Activated T-helper 1 cell treated with Interleukin-2 at 50 U/mL for 16 hours (primary cell): ENCODE measurements at places on chromosomes 5 and 9.

DNA sequence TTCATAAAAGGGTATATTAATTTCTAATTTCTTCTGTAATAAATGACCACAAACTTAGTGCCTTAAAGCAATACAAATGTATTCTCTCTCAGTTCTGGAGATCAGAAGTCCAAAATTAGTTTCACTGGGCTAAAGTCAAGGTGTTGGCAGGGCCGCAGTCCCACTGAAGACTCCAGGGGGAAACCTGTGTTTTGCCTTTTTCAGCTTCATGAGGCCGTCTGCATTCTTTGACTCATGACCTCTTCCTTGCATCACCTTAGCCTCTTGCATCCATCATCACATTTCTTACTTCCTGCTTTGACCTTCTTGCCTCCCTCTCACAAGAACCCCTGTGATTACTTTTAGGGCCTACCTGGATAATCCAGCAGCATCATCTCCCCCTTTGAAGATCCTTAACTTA lies 42.0 kb upstream of the ALDH1B1 start:
- DNase-seq: no peak

GRCh38 chr5:54589786-54590185 lies 72.2 kb downstream of the SNX18 start:
- no peak for DNase-seq

- no peak for DNase-seq
Measured at GRCh38 chr9:109507421-109507838, 9.3 kb upstream of the PTPN3 start.

DNA sequence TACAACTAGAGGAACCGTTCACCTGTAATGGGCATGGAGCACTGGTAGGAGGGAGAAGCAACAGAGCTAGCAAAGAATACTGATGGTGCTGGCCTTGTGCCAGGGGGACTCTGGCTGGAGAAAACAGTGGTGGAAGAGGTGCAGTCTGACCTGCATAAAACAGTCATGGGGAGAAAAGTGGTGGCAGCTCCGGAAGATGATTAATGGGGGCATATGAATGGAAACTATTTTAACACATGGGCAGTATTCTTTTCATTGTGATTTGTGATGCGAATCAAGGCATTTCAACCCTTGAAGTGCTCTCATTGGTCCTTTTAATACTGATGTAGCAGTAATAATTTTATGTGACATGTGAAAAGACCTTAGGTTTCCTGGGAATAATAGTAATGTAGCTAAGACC lies 219.6 kb downstream of the ADAMTS6 start:
- DNase-seq: no peak

DNA sequence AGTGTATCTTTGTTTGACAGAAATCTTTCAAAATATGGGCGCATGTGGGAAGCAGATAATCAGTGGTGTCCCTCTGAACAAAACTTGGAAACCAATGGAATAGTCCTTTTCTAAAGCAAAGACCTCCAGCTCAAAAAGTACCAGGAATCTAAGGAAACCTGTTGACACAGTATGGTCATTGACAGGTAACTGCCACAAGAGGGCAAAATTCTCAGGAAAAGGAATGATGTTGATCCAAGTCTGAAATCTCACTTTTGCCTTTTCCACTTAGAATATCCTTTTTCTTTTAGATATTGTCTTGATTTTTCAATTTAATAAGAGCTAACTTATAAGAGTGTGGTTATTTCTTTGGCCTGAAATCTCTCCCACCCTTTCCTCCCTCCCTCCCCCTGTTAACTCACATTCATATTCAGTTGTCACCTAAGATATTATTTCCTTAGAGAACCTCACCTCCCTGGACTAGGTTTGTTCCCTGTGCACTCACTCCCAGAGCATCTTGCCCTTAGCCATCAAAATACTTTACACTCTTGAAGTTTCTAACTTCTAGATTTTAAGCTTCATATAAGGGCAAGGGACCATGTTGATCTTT lies 59.0 kb upstream of the BARX1 start:
- DNase-seq: no peak

DNA sequence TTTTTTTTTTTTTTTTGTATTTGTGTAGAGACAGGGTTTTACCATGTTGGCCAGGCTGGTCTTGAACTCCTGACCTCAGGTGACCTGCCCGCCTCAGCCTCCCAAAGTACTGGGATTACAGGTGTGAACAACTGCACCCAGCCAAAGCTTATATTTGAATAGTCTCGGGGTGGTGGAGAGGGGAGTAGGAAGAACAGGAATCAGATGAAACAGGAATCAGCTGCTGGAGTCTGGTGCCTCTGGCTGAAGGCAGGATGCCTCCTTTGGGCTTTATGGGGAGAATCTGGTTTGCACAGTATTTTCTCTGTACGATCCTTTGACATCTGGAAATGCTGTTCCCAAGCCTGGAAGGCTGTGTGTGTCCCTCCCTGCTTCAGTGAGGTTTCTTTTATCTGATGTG lies 10.9 kb downstream of the C5orf52 start:
- no peak for DNase-seq

- no peak for DNase-seq
Measured at GRCh38 chr9:95516734-95517558, at the start of gene PTCH1. PTCH1 (minus strand) TSS chr9:95516971.

DNA sequence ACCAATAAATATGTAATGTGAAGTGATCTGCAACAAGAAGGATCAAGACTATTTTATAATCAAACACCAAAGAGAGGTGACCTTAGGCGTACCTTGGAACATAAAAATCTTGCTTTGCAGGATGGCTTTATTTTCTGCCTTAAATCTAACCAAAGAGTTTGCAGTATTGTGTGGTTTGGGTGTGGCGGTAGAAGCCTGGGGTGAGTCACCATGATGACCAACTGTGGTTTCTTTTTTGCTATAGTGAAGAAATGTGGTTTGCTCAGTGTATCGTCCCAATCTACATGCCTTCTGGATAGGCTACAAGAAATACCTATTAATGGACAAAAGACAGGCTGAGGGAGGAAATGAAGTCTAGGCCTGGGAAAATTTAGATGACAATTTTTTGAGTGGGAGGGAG lies 5.1 kb upstream of the CAST start:
- peak; percentile 14 for DNase-seq

- no peak for DNase-seq
Measured at GRCh38 chr9:136228107-136228875, 17.3 kb downstream of the QSOX2 start.

GRCh38 chr9:133683586-133684120 lies 47.5 kb downstream of the DBH start:
- DNase-seq: peak; percentile 69

DNA sequence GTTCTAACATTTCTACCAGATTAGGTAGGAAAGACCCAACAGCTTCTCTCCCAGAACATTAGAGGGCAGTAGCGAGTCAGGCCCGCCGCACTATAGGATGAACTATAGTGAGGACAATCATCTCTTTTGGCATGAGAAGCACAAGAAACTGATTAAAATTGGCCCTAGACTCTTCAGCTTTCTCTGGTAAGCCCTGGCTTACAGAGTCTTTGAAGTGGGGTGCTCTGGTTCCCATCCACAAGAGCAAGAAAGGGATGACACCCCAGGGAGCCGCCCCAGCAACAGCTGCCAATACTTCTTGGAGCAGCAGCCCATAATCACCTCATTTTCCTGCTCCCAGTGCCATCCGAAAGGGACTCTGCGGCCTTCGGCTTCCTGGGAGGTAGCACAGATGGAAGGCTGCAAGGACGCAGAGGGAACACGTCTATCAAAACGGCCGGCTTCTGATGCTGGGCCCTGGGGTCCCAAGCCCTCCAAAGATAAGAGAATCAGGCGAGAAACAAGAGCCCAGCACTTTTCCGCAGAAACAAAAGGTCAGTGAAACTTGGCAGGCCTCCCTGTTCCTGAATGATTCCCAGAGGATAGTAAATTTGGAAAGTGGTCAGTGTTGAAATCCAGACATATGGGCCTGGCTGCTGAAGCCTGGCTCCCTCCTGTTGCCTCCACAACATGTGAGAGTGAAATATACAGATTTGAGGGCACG lies 69.3 kb downstream of the HSD17B3 start:
- no peak for DNase-seq

DNA sequence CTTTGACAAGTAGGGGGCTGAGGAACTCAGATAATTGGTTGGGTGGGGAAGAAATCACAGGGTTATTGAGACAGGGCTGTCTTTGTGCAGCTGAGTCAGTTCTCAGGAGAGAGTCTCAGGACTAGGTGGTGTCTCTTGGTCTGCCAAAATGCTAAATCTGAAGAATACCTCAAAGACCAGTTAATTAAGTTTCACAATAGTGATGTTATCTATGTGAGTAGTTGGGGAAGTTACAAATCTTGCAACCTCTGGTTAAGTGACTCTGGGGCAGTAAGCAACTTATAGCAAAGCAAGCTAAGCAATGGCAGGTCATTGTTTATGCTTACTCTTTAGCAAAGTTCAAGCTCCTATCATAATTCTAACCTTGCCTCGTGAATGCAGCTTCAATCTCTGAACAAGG lies 53.6 kb downstream of the GIN1 start:
- no peak for DNase-seq

DNA sequence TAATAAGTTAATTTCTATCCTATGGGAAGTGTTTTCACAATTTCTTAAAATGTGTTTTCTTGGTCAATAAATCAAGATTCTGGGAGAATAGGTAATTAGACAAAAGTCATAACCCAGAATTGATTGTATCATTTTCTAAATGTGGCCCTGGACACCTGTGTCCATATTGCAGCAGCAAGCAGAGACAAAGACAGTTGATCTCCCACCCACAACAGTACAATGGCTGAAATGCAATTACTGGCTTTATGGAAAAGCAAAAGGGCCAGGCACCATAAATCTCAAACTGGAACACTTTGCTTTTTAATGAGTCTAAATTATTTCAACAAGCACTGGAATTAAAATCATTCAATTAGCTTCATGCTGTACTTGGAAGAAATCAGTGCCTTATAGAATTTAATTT lies 157.2 kb downstream of the ESM1 start:
- no peak for DNase-seq

DNA sequence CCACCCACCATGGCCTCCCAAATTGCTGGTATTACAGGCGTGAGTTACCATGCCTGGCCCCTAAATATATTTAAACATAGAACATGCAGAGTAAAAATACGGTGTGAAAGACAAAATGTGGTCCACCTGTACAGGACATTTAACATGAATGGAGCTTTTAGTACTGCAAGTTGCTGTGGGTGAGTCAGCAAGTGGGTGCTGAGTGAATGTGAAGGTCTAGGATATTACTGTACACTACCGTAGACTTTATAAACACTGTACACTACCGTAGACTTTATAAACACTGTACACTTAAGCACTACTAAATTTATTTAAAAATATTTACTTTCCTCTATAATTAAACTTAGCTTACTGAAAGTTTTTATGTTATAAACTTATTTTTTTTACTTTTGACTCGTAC lies 317.8 kb downstream of the PRDM9 start:
- DNase-seq: no peak

GRCh38 chr9:85172001-85172978 lies 502.8 kb downstream of the NTRK2 start:
- DNase-seq: no peak

- DNase-seq: peak; percentile 57
Measured at GRCh38 chr5:160467555-160468362, 46.1 kb downstream of the PTTG1 start.

- DNase-seq: no peak
Measured at GRCh38 chr9:112069318-112070169, 105.6 kb downstream of the SUSD1 start.

- DNase-seq: no peak
Measured at GRCh38 chr5:39928709-39929108, 503.9 kb upstream of the DAB2 start.

GRCh38 chr5:27832886-27833285 lies 794.5 kb upstream of the CDH9 start:
- no peak for DNase-seq

- DNase-seq: peak; percentile 44
Measured at GRCh38 chr9:14693251-14693861, at the start of gene ZDHHC21. ZDHHC21 (minus strand) TSS chr9:14693432; CDS start chr9:14674340, 19,092 bp downstream.

- no peak for DNase-seq
Measured at GRCh38 chr5:59034498-59035186, 451.8 kb downstream of the RAB3C start.

- DNase-seq: no peak
Measured at GRCh38 chr5:113042491-113043243, 66.1 kb downstream of the DCP2 start.

DNA sequence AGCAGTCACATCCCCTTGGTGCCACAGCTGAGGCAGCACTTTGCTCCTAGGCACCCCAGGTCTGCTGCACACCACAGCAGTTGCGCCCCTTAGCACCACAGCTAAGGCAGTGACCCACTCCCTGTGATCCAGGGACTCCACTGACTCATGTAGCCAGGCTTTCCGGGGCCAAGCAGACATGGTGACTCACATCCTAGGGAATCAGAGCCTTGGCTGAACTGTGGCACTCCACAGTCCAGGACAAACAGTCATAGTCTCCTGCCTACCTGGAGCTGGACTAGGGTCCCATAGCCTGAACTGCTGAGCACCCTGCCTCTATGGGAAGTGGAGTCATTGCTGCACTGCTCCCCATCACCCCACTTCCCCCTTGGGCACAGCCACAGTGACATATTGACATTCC lies 338.7 kb downstream of the NPR3 start:
- no peak for DNase-seq

DNA sequence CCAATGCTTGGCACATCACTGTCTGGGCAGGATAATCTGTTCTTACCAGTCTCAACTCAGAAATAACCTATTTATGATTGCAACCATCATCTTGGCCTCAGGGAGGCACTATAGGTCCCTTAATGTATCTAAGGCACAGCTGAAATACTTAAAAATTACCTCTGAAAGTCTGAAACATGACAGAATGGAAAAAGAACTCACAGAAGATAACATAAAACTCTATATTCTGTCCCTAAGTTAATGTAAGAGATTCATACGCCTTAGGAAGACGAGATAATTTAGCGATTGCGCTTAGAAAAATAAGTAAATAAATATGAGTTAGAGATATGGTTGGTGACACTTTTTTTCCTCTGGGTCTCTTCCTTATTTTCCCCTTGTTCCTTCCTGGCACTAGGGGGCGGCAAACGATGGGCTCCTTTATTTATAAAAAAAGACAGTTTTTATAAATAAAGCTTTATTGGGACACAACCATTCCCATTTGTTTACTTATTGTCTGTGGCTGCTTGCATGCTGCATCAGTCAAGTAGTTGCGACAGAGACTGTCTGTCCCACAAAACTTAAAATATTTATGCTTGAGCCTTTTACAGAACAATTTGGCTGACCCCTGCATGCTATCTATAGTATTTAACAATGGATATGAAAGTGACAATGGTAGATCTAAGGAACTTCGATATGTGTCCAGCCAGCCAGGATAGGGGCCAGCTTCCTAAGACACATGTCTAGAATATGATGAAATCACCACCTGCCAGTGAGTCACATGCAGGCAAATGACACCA lies 79.6 kb downstream of the PDE4D start:
- DNase-seq: no peak

GRCh38 chr5:124795829-124796228 lies 49.4 kb upstream of the ZNF608 start:
- no peak for DNase-seq

- no peak for DNase-seq
Measured at GRCh38 chr5:130104895-130105688, 200.8 kb downstream of the CHSY3 start.

GRCh38 chr9:35553670-35554543 lies 51.2 kb upstream of the TESK1 start:
- DNase-seq: no peak

GRCh38 chr5:21168557-21168956 lies 1180.6 kb upstream of the CDH18 start:
- no peak for DNase-seq
